Germinal center (tissue), 1 donor: ENCODE measurements at places on chromosomes 4 and X.
A peak's percentile ranks its signal among the peaks of the same experiment; 100 is the strongest.

- DNase-seq: no peak
These were observed 93.1 kb downstream of the DOCK11 start for GRCh38 chrX:118588715-118589114.

GRCh38 chr4:89723096-89723495 lies 113.9 kb downstream of the SNCA start:
- no peak for DNase-seq

GRCh38 chr4:19382993-19383756 lies 868.5 kb upstream of the SLIT2 start:
- no peak for DNase-seq

DNA sequence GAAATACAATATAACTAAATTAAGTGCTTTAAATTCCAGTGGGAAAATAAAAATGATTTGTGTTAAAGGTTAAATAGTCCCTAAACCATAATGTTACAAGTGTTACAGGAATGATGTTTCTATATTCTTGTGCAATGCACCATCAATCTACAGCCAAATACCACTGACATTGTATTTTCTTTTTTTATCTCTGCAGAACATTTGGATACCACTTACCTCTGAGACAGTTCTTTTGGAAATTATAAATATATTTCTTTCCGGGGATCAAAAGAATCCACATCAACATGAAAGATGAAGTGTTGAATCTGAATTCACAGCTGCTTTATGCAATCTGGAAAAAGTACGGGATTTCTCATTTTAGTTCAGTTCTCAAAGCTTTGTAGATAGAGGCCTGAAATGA lies 518.3 kb upstream of the AGA start:
- DNase-seq: no peak

- no peak for DNase-seq
These were observed 58.0 kb downstream of the COL4A6 start for GRCh38 chrX:108380222-108380621.

DNA sequence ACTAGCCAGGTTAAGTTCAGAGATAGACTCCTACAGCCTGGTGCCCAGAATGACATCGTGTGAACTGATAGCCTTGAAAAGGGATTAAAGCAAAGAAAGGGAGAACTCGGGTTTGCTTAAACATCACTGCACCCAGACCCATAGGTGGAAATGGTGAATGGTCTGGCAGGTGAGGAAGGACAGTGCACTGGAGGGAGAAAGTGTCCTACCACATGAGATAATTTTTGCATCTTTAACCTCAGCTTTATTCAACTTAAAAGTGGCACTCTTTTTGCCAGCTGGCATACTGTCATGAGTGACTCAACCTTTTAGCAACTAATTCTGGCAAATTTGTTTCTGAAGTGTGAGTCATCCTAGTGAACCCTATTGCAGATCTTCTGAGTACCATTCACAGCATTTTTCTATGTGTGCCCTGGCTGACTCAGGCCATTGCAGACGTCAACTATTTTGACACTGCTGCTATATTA lies 53.0 kb upstream of the DAPP1 start:
- no peak for DNase-seq

- no peak for DNase-seq
These were observed 227.1 kb downstream of the SH2D1A start for GRCh38 chrX:124573468-124573867.

- DNase-seq: no peak
These were observed 24.2 kb downstream of the TNIP2 start for GRCh38 chr4:2731907-2732317.

GRCh38 chrX:23263892-23264291 lies 70.8 kb upstream of the PTCHD1 start:
- DNase-seq: no peak

GRCh38 chrX:57752866-57753265 lies 72.8 kb upstream of the NLRP2B start:
- DNase-seq: no peak

GRCh38 chrX:137164329-137164728 lies 130.5 kb upstream of the GPR101 start:
- DNase-seq: no peak

DNA sequence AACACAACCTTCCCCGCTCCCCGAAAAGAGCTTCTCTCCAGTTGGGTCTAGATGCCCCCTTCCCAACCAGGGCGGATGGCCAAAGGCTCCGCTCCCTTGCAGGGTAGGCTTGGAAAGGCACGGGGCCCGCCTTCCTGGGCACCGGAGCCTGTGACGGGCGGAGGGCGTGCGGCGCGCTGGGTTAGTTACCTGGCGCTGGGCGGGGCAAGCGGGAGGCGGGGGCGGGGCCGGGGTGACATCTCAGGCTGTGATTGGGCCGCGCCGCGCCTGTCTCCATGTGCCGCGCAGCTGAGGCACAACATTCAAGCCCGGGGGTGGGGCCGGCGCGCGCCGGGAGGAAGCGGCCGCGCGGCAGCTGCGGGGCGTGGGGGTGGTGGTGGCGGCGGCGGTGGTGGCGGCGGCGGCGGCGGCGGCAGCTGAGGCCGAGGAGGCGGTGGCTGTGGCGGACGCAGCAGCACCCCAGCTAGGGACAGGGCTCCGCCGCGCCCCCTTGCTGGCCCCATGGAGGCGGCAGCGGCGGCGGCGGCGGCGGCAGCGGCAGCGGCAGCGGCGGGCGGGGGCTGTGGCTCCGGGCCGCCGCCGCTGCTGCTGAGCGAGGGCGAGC lies at the start of gene REPS2:
Gene REPS2, plus strand, starts transcription at position 298 of the 604 bp plus-strand sequence. Its CDS starts 204 bp downstream, at position 502.
- DNase-seq: peak; percentile 88

- no peak for DNase-seq
These were observed 61.7 kb downstream of the HADH start for GRCh38 chr4:108051343-108051742.

- no peak for DNase-seq
These were observed 653 bp downstream of the HHIP start for GRCh38 chr4:144646523-144647094.
